ENCODE measurements at places on chromosomes 6 and 20.

DNA sequence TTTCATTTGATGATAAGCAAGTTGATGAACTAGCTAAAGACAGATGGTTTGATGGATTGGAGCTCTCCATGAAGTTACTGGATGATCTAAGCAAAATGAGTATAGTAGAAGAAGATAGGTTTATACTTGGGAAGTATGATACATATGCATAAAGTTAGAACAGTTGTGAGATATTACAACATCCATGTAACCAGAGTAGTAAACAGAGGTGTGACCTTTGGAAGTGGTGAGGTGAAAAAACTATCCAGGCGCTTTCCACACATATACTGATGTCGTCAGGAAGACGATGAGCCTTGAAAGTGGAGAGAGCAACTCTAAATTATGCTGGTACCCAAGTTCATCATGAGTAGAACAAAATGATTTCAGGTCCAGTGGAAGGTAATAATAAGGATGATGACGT is 271.0 kb downstream of the PTPRK start:
- no peak for DNase-seq

DNA sequence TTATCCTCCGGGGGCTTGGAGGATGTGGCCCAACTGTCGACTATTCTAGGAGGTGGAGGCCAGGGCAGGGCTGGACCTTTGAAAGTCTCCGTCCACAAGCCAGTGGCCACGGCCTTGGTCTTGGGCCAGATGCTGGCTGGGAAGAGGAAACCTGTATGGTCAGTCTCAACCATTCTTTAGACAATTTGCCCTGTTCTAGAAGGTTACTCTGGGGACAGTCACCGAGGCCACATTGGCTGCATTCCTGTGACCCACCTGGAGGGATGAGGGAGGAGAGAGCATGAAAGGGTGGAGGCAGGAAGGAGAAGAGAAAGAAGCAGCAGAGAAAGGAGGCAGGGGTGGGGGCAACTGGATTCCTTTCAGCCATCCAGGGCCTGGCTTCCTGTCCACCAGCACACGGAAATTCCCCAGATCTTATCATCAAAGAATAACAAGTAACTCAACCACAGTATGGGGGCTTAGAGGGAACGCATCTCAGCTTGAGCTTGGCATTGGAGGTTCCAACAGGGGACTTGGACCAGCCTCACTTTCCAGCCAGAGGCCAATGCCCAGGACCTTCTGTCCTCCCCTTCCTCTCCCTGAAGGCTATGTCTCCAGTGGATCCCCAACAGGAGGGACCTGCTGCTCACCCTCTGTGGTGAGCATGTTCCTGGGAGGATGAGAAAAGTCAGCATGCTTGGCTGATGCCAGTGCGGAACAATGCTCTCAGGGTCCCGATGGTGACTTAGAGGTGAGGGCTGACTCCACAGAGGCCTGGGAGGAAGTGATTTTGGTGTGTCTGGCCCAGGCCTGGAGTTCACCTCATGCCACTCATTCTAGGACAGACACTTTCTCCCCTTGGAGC is 30.4 kb downstream of the TGM2 start:
- DNase-seq: no peak

DNA sequence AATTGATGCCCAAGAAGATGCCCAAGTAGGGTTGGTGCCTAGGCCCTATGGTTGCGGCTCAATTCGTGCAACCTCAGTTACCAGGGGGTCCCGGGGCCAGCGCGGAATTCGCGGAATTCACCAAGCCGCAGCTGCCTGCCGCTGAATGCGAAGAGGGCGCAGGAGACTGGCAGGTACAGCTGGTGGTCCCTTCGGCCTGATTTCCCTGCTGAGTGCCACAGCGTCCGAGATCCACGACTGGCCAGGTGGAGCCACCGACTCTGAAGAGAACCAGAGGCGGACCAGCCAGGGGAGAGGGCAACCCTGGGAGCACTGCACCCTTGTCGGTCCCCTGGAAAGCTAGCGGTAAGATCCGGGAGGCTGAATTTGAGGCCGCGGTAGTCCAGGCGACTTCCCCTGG is 6.8 kb upstream of the TFAP2D start:
- DNase-seq: no peak

GRCh38 chr20:23622839-23623343 is 14.9 kb downstream of the CST3 start:
- DNase-seq: no peak

DNA sequence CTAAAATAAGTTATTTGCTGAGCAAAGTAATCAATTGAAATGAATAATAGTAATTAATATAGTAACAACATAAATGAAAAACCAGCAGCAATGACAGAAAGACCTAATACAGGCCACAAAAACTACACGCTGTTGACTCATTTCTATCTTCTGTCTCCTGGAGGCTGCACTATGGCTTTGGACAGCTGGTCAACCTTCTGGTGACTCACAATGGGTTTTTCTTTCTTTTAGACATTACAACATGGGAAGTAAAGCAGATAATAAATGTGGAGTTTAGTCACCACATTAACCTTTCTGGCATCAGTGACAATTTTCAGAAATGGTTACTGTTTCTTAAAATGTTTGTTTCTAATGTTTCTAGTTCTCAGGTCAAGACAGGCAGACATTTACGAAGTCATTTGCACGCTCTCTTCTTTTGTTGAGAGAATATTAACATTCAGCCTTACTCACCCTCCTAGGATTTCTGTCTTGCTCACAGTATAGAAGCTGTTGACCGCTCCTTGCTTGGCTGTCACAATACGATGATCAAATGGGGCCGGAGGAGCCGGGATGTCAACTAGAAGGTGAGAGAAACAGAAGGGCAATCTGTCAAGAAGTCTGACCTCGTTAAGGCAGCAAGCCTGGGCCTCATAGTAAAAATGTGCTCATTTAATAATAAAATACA is 62.2 kb downstream of the MYLK4 start:
- no peak for DNase-seq
